Hepatocyte (in vitro differentiated cells): ENCODE measurements at places on chromosomes 13 and 19. TPM values are rescaled to one million over a fixed set of nuclear protein-coding genes. Genes with fewer than 3 reads are reported as not detected.

Gene SYNGR4
- not detected in 2 replicates for total RNA-seq

Gene VSIG10L
- total RNA-seq = 2.5 and 3.4 TPM in 2 replicates

Gene TEX101
- not detected in 2 replicates for total RNA-seq

Gene ZNF20
- total RNA-seq = 4.7 and 5.3 TPM in 2 replicates

Gene RGL3
- 20.6 and 27.6 TPM in 2 replicates for total RNA-seq

Gene SEMA6B
- 2.9 and 3.2 TPM in 2 replicates for total RNA-seq

Gene AZU1
- not detected in 2 replicates for total RNA-seq

Gene MAB21L1
- 16.9 and 20.7 TPM in 2 replicates for total RNA-seq

Gene GJB6
- total RNA-seq = 0.52 and 2.2 TPM in 2 replicates

Gene WDR88
- total RNA-seq = not detected in 2 replicates

Gene ZNF444
- 38.3 and 46.6 TPM in 2 replicates for total RNA-seq

Gene CYP2A7
- total RNA-seq = not detected in 2 replicates

Gene DHDH
- 0.72 and 3.7 TPM in 2 replicates for total RNA-seq

DNA sequence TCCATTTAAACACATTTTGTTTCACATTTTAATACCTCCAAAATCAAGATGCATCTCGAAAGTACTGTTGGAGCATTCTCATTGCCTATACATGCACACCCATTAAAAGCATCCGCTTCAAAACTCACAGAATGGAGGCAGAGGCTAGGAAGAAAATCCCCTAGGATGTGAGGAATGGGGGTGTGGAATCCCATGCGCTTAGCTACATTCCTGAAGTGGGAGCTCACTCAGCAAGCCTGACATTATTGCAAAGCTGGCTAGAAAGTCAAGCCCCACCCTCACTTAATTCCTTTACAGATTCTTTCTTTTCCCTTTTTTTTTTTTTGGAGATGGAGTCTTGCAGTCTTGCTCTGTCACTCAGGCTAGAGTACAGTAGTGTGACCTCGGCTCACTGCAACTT is 4.6 kb upstream of the FAM32A start:
- peak; percentile 58 for DNase-seq

DNA sequence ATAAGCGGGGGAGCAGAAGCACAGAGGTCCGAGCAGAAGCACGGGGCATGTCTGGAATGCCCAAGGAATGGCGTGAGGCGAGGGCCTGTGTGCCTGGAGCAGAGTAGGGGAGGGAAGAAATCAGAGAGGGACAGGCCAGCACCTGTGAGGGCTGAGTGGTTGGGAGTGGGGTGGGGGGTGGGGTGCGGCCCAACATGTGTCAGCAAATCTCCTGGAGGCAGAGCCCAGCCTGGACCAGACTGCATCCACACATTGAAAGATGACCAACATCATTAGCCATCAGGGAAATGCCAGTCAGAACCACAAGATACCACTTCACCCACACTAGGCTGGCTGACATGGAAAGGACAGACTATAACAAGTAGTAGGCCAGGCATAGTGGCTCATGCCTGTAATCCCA is 11.2 kb downstream of the CLASRP start:
- no peak for DNase-seq

DNA sequence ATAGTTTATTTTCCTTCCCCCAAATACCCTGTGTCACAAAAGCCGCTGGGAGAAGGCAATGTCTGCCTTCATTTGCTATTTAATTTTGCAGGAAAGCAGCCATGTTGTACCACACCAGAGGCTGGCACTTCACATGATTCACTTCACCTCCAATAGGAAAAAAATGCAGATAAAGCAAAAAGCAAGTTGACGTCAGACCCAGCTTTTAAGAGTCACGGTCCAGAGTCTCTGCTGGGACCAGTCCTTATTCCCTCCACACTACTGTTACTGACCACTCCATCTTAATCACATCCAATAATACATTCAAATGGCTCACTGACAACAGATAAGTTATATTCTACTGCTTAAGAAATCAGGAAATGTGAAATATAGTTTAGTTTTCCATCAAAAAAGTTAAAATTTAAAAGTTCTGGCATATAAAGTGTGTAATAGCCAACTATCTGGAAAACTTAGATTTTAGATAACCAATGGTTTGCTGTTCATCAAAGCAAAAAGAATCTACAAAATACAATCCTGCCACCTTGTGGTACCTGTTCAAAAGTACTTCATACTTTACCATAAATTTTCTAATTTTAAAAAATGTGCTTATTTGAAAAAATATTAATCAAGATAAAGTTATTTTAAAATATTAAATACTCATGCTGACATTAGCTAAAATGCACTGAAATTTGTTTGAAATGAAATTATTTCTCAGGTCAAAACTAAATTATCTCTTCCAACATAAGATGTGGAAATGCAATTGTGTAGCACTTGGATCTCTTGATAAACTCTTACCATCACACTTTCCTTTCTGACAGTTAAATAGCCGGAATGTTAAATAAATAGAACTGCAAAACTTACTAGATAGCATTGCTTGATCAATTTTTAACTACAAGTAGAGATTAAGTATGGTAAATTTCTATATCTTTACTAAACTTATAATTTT is 97.3 kb downstream of the SERP2 start:
- peak; percentile 41 for DNase-seq

DNA sequence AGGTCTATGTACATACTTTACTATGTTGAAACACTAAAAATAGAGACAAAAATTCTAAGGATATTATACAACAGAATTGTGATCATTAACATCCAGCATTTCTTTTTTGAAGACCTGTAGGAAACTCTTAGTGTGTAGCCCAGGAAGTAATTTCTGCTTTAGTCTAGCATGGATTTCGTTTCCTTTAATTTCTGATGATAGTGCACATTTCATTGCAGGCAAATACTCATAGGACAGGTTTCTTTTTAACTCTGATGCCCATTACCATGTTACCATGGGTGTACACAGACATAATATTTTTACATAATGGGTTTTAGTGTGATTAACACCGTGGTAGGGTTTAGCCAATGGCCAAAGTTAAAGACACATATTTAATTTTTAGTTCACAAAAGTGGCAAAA is 27.1 kb downstream of the LIG4 start:
- DNase-seq = no peak

- no peak for DNase-seq
Observed at GRCh38 chr19:35408284-35409171, 37.7 kb downstream of the GPR42 start.

DNA sequence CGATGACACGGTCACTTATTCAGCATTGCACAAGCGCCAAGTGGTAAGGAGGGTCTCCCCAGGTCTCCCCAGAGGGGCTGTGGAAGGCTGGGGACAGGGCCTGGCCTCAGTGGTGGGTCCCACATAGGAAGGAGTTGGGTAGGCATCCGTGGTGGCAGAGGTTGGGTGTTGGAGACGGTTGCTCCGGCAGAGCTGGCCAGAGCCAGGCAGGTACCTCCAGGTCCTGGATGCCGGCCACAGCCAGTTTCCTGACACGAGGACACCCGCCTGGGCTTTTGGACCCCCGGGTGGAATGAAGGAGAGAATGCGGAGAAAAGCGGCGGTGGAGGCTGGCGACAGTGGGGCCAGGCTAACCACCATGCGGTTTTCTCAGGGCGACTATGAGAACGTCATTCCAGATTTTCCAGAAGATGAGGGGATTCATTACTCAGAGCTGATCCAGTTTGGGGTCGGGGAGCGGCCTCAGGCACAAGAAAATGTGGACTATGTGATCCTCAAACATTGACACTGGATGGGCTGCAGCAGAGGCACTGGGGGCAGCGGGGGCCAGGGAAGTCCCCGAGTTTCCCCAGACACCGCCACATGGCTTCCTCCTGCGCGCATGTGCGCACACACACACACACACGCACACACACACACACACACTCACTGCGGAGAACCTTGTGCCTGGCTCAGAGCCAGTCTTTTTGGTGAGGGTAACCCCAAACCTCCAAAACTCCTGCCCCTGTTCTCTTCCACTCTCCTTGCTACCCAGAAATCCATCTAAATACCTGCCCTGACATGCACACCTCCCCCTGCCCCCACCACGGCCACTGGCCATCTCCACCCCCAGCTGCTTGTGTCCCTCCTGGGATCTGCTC is 1.3 kb upstream of the FFAR1 start:
- no peak for DNase-seq

DNA sequence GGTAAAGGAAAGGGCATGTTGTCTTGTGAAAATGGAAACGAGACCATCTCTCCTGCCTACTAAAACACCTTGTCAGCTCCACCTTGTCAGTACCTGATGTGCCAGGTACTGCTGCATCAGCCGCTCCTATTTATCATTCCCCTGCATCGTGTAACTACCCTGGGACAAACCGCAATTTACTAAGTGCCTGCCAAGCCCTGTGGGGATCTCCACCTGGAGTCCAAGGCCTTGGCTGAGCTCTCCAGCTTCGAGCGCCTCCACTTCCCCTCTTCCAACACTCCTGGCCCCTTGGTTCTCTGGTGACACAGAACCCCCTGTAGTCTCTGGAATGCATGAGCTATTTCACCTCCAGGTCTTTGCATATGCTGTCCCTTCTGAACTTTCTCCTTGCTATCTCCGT is 25.9 kb upstream of the CCNP start:
- DNase-seq = no peak

GRCh38 chr13:95749545-95749944 is 72.6 kb downstream of the DNAJC3 start:
- DNase-seq = no peak

DNA sequence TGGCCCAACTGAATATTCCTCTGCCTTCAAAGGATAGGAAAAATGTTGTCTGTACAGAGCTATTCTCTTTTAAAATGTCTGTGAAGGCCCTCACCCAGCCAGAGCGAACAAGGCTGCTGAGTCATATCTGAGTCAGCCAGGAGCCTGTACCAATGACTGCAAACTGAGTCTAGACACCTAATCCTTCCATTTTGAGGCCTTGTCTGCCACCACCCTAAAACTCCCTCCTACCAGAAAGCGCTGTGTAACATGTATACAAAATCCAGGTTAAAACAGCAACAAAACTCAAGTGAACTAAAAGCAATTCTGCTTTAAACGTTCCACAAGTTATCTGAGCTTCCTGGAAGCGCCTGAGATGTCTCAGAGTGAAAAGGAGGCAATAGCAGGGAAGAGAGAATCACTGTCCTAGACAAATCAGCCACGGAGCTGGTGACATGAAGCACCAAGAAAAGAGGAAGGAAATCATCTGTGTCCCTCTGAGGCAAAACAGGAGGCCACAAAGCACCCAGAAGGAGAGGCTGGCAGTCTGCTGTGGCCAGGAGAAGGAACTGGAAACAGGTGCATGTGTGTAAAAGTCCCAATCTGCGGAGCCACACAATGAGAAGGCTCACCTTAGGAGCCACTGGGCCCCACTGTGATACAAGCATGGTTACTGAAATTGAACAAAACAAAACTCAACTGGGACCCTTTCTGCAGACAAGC is 10.2 kb downstream of the DHRS12 start:
- peak; percentile 62 for DNase-seq

DNA sequence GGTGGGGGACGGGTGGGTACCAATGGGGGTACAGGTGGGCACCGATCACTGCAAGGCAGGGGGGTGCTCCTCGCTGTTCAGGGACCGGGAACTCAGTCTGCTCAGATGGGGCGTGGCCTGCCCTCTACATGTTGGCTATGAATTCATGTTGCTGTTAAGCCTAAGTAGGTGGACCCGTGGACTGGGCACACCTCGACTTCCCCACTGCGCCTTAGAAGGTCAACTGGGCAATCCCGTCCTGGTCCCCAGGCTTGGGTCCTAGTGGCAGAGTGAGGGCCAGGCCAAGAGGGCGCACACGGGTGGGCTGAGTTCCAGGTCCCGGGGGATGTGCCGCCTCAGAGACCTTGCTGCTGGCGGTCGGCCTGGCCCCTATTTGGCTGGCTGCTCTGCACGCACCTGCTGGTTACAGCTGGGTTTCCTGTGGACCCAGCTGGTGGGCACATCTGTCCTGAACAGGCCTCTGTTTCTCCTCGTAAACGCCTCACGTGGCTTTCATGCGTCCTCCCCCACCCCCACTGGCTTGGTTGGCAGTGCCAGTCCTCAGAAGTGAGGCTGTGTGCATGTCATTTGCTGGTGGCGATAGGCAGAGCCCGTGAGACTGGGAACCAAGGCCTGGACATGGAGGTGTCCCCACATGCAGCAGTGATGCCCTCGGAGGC is 13.5 kb upstream of the ZNF554 start:
- no peak for DNase-seq

- peak; percentile 58 for DNase-seq
Observed at GRCh38 chr19:8585894-8586750, 8.9 kb upstream of the MYO1F start.

DNA sequence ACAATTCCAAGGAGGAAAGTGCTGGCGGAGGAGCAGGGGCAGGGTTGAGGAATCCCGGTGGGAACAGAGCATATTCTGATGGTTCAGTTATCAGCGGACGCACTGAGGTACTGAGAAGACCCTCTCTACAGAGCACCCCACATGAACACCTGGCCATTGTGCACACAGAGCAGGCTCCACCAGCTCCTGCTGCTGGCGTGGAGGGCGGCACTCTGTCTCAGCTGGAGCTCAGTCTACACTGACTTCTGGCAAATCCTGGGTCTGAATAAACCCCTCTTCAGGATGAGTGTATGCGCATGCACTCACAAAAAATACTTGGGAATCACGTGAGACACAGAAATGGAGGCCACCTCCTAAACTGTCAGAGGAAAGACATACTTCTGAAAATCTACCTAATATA is 114.4 kb upstream of the IRS2 start:
- DNase-seq = no peak

- DNase-seq = no peak
Observed at GRCh38 chr19:3323026-3323425, 43.4 kb upstream of the NFIC start.

- no peak for DNase-seq
Observed at GRCh38 chr19:51330366-51330765, 11.6 kb downstream of the VSIG10L start.

DNA sequence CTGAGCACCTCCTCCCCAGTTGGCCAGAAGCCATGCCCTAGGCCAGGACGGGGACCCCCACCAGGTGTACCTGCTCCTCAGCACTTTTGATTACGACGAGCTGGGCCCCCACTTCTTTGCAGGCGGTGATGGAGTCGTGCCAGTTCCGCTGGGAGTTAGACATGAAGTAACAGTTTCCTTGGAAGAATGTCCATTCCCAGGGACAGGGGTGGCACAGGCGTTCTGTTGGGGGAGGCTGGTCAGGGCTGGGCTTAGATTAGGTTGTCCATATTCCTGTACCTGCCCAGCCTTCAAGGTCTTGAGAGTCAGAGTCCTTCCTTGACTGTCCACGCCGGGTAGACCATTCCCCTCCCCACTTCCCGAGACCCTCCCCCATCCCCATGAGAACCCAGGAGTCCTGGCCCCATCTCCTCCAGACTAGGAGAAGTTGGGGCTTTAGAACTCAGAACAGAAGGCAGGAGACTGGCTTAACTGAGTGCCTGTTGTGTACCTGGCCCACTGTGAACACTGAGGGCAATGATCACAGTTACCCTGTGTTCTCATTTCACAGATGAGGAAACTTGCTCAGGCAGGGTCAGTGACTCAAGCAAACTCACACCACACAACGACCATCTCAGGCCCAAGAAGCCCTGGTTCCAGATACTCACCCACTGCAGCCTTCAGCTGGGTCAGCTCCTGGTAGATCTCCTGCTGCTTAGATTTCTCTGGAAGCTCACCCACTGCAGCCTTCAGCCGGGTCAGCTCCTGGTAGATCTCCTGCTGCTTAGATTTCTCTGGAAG is 2.3 kb downstream of the CD209 start:
- DNase-seq = no peak
